Stimulated activated CD8-positive, alpha-beta memory T cell treated with anti-CD3 and anti-CD28 coated beads, Interleukin-7, amount 100 ng/mL, for 4 hours (primary cell): ENCODE measurements at places on chromosomes 11 and 22.

- DNase-seq = no peak
Observed at GRCh38 chr11:32062540-32062939, 28.3 kb upstream of the RCN1 start.

GRCh38 chr22:31474743-31475142 lies 14.9 kb downstream of the EIF4ENIF1 start:
- no peak for DNase-seq

GRCh38 chr11:100719809-100720221 lies 32.7 kb downstream of the ARHGAP42 start:
- no peak for DNase-seq

- no peak for DNase-seq
Observed at GRCh38 chr11:36253238-36253637, 36.0 kb downstream of the COMMD9 start.

DNA sequence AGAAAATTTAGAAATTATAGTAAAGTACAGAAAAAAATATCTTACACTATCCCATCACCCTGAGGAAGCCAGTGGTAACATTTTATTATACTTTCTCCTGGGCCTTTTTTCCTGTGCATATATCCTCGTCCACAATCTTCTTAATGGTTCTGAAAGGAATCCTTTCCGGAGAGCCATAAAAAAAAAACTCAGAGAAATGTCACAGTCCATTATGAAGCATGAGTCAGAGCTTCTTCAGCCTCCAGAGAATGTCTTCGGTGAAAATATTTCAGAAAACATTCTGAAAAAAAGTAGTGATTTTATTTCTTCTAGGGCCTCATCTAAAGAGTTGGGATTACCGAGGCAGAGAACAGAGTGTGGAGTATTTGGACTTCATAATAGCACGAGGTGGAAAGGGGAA lies 163.4 kb downstream of the INSC start:
- DNase-seq = no peak

- DNase-seq = no peak
Observed at GRCh38 chr11:121443688-121444275, 8.3 kb upstream of the SORL1 start.

- DNase-seq = no peak
Observed at GRCh38 chr11:58900479-58901420, 38.5 kb upstream of the GLYATL1 start.

- DNase-seq = no peak
Observed at GRCh38 chr11:61716478-61717285, 35.8 kb upstream of the MYRF start.

- no peak for DNase-seq
Observed at GRCh38 chr11:35398881-35399280, 20.5 kb downstream of the SLC1A2 start.

DNA sequence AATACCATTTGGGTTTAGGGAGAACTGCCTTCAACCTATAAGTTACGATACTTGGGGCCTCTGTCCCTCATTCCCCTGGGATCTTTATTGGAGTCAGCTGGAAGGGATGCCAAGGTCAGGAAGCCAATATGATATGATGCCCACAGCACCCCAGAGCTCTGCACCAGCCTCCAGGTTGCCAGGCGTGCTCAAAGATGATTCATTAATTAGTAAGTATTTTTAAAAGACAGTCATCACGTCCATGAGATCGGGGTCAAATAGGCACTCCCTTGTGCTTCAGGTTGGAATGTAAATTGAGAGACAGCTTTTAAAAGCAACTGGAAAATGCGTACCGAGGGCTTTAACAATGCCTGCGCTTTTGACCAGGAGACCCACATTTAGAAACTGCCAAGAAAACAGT lies 57.0 kb upstream of the CD5 start:
- no peak for DNase-seq

DNA sequence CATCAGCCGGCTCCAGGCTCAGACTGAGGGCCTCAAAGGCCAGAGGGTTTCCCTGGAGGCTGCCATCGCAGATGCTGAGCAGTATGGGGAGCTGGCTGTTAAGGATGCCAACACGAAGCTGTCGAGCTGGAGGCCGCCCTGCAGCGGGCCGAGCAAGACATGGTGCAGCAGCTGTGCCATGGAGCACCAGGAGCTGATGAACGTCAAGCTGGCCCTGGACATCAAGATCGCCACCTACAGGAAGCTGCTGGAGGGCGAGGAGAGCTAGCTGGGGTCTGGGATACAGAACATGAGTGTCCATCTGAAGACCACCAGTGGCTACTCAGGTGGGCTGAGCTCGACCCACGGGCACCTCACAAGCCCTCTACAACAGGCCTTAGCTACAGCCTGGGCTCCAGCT lies 4.0 kb upstream of the SCUBE2 start:
- no peak for DNase-seq

DNA sequence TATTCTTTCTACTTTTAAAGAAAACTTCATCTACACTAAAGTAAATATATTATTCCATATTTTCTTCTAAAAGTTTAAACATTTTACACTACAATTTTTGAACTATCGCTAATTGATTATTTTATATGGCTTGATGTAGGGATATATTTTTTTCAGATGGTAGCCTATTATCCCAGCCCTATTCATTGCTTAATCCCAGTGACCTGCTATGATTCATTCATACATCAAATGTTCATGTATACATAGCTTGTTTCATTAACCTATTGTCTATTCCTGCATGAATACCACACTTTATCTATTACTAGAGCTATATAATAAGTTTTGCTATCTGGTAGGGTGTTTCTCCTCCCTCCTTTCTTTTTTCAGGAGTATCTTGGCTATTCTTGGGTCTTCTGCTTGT lies 5.0 kb upstream of the ROBO4 start:
- DNase-seq = no peak

GRCh38 chr11:114295676-114296604 lies at the start of gene NNMT:
TSS of gene NNMT (plus strand) at chr11:114296399. CDS start at chr11:114296557, 158 bp downstream.
- DNase-seq = no peak

DNA sequence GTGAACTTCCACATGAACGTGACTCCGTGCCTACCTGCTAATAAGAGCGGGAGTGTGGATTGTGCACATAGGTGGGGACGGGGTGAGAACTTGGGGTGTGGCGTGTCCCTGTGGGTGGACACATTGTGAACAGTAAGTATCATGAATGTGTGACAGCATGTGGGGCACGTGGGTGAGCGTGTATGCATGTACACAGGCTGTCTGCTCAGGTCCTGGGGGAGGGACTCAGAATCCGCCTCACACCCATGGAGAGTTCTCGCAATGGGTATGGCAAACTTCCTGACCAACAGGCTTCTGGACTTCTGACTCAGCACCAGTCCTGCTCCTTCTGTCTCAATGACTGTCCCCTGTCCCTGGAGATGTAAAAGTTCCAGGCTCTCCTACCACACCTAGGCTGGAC lies 222.9 kb downstream of the ST3GAL4 start:
- no peak for DNase-seq

DNA sequence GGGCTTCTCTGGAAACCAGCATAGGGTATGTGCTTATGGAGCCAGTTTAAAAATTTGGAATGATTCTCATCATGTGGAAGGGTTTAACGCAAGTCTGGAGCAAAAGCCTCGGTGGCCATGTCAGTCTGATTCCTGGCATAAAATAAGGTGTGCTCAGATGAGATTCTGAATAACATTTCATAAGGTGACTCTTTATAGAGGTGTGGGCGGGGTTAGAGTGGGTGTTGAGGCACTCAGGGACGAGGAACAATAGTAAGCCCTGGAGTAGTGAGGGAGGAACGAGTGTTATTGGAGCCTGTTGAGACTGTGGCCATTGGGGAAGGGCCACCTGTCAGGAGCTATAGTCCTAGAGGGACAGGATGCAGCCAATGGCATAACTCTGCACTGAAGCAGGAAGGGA lies 13.0 kb upstream of the KIRREL3 start:
- DNase-seq = no peak

DNA sequence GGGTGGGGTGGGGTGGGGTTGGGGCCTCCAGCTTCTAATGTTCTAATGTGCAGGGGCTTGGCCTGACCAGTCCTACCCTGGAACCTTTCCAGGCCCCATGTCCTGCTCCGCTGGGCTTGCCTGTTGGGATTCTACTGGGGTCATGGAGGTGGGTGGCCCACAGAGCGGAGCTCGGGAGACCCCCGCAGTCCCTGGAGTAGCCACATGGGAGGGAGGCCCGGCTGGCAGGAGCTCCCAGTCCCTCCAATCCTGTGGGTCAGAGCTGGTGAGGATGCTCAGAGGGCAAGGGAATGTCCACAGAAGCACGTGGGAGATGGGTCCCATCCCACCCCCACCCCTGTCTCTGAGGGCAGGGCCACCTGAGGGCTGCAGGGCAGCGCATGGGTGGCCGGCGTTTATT lies 2.9 kb downstream of the SEPTIN5 start:
- DNase-seq = no peak

- DNase-seq = no peak
Observed at GRCh38 chr22:23305321-23305910, 125.1 kb downstream of the BCR start.

GRCh38 chr11:110148775-110149744 lies 55.9 kb downstream of the ZC3H12C start:
- no peak for DNase-seq

DNA sequence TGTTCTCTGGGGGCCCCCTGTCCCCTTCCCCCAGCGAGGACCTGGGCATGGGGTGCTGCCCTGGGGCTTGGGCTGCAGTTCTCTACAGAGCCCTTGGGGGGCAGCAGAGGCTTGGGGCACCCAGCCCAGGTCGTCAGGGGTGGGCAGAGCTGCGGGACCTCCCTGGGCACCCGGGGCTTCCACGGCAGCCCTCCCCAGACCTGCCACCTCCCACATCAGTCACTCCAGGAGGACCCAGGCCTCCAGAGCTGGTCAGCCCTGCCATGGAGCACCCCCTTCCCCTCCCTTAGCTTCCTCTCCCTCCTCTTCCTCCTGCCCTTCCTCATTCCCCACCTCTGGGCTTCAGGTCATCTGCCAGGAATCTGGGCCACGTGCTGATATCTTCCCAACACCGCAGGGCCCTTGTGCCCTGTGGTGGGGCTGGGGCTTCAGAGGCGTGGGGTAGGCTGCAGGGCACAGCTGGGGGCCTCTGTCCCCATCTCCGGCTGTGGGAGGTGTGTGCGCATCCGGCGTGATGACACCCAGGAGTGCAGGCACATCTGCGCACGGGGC lies 5.8 kb downstream of the TSPAN4 start:
- no peak for DNase-seq

- DNase-seq = no peak
Observed at GRCh38 chr11:12829131-12829530, 154.9 kb downstream of the TEAD1 start.

DNA sequence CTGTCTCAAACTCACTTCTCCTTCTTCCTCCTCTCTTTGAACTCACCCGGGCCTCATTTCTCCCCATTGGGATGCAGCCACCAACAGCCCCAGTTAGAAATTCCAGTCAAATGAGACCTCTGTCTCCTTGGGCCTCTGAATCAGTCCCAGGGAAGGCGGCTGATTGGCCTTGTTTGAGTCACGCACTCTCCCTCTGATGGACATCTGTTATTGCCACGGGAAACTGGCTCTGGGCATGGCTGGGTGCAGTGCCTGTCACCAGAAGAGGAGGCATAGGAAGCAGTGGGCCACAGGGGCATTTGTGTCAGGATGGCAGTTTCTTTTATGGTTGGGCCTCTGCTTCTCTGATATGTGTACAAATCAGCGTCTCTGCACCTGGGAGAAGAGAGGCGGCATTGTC lies 9.6 kb upstream of the WNT11 start:
- DNase-seq = no peak

GRCh38 chr11:67419325-67420049 lies 4.0 kb downstream of the CARNS1 start:
- no peak for DNase-seq

- no peak for DNase-seq
Observed at GRCh38 chr11:16814410-16815046, 76.1 kb downstream of the C11orf58 start.

DNA sequence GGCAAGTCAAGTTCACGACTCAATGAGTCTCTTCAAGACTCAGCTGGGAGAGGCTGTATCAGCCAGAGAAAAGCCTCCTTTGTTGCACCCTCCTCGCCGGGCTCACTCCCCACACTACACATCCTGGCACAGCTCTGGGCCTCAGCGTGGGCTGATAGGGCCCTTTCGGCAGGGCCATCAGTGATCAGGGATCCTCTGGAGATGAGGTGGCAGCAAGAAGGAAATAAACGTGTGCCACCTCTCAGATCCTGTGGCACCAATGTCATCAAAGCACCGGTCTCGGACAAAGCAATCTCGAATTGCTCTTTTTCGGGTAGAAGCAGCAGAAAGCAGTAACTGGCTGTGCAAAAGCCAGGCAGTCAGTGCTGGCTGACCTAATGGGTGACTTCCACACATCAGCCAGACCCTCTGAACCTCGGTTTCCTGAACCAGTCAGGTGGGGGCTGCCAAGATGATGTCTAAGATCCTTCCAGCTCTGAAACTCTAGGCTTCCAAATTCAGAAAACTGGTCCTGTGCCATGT lies 2.1 kb downstream of the EHD1 start:
- no peak for DNase-seq

GRCh38 chr11:77471558-77472193 lies 2.2 kb downstream of the PAK1 start:
- DNase-seq = no peak

GRCh38 chr22:26492220-26492619 lies 8.5 kb downstream of the SRRD start:
- no peak for DNase-seq

GRCh38 chr11:21561581-21561980 lies 631.3 kb upstream of the ANO5 start:
- no peak for DNase-seq

DNA sequence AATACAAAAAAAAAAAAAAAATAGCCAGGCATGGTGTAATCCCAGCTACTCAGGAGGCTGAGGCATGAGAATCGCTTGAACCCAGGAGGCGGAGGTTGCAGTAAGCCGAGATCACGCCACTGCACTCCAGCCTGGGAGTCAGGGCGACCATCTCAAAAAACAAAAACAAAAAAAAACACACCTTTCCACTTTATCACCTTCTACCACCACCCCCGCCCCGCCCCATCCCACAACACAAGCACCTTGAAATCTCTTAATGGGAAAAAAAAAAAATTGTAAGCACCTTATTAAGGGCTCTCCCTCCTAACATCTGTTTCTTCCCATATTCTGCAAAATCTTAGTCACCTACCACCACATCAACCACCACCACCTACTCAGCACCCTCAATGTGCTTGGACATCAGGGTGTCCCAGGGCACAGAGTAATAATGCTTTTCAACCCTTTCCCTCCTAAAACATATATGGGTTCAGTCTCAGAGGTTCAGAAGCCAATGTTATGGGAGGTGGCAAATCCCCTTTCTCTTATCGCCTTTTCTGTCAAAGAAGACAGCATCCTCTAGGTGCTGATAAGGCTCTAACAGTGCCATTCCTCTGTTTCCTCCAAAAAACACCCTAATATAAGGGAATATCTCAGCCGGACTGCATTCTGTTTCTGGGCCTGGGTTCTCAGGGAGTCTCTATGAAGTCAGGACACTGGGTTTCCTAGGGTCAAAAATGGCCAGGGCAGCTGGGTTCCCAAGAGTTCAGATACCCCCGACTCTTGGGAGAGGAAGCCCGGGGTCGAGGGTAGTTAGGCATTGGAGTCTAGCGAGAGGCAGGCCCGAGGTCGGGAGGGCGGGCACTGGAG lies 718 bp downstream of the INTS5 start:
- DNase-seq = no peak
